Skeletal muscle cell (primary cell): ENCODE measurements at places on chromosomes 11 and 22.

- DNase-seq: no peak
Measured at GRCh38 chr11:128803011-128803410, 64.1 kb downstream of the KCNJ1 start.

GRCh38 chr11:103714246-103714645 is 322.2 kb upstream of the DDI1 start:
- DNase-seq: no peak

DNA sequence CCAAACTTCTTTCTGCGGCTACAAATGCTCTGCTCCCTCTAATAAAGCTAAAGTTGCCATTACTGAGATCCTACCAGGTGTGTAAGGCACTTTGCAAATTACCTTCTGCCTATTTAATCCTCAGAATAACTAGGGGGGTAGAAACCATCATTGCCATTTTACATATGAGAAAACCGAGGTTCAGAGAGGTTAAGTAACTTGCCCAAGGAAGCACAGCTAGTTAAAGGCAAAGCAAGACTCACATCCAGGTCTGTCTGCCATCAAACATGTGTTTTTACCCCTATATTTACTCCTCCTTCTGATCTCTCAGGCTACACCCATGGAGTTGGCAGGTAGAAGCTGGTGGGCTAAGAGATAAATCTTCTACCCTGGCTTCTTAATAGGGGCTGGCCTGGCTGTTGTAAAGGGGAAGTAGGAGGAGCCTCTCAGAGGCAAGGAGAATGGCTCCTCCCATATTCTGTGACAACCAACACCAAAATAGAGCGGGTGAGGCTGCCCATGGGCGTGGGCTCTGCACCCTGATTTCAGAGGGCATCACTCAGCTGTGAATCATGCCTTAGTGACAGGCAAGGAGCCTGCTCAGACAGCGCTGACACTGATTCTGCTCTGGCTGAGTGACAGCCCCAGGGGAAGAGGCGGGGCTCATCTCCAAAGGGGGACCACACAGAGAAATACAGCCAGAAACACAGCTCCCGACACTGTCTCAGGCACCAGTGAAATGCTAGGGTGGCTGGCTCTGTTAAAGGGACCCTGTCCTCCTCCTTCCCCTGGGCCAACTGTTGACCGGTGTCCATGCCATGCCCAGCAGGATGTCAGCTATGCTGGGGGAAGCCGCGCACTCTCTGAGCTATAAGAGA is 106.8 kb downstream of the ABTB2 start:
- DNase-seq: no peak

DNA sequence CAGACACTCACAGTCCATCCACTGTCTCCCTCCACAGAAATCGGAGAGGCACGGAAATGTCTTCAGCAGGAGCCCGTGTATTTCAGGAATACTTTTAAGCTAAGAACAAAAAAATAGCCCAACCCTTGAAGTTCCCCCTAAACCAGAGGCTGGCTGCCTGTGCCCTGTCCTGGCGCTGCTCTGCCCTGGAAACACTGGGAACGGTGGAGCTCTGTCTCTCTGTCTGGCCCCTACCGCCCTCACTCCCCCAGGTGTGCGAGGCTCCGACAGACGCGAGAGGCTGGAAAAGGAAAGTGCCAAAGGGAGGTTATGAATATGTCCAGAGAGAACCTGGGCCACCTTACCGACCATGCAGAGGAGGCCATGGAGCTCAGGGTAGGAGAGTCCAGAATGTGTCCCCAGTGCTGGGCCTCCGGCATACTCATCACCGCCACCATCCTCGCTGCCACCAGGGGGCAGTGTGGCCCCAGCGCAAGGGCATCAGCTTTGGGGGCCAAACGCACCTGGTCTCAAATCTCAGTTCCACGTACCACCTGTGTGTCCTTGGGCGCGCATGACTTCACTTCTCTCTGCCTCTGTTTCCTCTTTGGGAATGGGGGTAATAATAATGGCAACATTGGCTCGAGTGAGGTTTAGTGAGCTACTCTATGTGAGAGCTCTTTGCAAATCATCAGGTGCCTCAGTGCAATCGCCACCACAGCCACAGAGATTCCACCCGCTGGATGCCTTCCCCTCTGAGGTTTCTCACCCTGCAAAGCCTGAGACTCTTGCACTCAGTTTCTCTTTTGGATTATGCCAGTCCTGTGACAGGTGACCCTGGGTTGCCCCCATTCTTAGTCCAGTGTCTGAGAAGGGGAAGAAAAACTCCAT is 10.4 kb upstream of the SLCO2B1 start:
- DNase-seq: no peak

DNA sequence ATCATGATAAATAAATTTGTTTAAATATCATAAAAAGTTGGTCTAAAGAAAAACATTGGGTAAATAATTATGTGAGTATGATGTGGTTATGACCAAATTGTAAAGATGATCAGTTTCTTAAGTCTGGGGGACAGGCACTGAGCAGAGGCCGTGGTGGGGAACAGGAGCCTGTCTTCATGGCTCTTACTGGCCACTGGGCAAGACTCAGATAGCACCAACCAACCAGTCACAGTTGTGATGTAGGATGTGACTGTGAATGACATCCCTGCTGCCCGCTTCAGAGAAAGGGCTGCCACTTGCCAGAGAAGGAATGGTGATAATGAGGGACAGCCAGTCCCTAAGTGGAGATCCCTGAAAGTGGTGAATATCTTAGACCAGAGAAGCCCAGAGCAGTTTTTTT is 7.0 kb downstream of the PTPRJ start:
- DNase-seq: no peak

DNA sequence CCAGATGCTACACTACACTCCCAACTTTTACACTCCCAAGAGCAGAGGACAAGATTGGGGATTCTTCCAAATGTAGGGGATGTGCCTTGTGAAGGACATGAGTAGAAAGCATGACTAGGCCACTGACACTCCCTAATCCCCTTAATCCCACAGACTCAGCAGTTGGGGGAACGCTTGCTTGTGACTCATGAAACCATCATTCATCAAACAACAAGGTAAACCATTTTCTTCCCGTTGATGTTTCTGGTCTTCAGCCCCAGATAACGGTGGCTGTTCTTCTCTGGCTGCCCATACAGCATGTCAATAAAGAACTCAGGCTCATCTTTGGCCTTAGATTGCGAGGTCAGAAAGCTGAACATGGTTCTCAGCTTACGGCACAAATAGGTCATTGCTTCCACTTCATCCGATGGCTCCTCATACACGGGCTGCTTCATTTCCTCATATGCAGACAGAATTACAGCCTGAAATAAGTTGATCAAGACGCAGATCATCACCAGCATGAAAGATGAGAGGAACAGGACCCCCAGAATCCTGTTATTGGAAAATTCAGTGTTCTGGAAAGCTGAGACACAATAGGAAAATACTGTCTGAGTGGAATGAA is 6.4 kb upstream of the CDPF1 start:
- no peak for DNase-seq

- DNase-seq: no peak
Measured at GRCh38 chr11:24056051-24056450, 440.8 kb upstream of the LUZP2 start.

DNA sequence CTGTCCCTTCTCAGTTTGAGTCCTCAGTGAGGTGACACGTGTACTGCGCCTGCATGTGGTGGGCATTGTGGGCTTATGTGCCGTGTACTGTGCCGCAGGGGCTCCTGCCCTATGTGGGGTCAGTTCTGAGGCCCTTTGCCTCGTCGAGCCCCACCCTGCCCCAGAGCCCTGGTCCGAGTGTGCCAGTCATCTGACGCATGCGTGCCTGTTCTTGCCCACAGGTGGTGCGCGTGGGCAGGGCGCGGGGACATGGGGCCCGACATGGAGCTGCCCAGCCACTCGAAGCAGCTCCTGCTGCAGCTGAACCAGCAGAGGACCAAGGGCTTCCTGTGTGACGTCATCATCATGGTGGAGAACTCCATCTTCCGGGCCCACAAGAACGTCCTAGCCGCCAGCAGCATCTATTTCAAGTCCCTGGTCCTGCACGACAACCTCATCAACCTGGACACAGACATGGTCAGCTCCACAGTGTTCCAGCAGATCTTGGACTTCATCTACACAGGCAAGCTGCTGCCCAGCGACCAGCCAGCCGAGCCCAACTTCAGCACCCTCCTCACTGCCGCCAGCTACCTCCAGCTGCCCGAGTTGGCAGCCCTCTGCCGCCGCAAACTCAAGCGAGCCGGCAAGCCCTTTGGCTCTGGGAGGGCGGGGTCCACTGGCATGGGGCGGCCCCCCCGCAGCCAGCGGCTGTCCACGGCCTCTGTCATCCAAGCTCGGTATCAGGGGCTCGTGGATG is 22.3 kb upstream of the TMEM191C start:
- no peak for DNase-seq

- DNase-seq: no peak
Measured at GRCh38 chr22:49158741-49159564, 668.7 kb downstream of the BRD1 start.

- DNase-seq: no peak
Measured at GRCh38 chr11:93072229-93072914, 102.9 kb downstream of the MTNR1B start.

GRCh38 chr11:99932684-99933083 is 754.4 kb upstream of the ARHGAP42 start:
- DNase-seq: no peak

GRCh38 chr11:91904792-91905785 is 319.5 kb upstream of the FAT3 start:
- no peak for DNase-seq

DNA sequence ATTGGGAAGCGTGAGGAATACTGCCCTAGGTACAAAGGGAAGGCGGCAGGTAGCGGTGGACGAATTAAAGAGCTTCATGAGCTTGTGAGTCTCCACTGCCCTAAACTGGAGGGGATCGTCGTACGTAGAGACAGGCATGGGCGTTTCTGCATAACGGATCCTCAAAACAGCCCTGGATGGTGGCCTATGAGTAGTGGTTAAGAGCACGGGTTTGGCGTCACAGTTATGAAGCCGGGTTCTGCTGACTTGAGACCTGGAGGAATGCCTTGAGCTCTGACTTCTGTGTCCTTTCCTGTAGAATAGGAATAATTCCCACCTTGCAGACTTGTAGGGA is 335 bp downstream of the TMEM138 start:
- DNase-seq: no peak

- no peak for DNase-seq
Measured at GRCh38 chr22:24028533-24028932, 17.4 kb downstream of the CABIN1 start.

GRCh38 chr22:36026741-36027140 is 1.9 kb downstream of the RBFOX2 start:
- no peak for DNase-seq

DNA sequence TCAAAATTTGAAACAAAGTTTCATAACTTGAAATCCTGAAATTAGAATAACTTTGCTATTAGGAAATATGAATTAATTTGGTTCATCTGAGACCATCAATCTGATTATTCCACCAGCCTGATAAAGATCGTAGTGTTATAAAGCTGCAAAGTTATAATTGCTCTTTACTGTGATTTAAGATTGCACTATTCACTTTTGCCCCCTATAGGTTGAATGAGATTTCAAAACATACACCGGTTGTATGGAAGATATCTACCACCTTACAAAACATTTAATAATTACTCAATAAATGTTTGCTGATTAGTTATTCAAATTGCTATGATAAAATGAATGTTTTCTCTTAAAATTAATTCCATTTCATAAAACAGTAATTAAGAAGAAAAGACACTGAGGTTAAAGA is 26.1 kb downstream of the APIP start:
- DNase-seq: no peak

- DNase-seq: no peak
Measured at GRCh38 chr22:19872779-19873137, 18.1 kb upstream of the GNB1L start.

DNA sequence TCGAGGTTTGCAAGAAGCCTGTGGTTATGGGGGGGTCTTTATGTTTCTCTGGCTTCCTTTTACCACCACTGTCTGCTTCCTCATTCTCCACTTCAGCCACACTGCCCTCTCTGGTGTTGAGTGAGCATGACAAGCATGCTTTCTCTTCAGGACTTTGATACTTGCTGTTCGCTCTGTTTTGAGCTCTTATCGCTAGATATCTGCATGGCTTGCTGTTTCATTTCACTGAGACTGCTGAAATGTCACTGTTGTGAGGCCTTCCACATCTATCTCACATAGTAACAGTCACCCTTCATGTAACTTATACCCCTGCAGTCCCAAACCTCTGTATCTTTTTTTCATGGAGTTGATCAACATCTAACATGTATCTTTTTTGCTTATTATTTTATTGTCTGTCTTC is 59.8 kb downstream of the TMEM135 start:
- DNase-seq: no peak
